ENCODE measurements at places on chromosomes 5 and 9. TPM values are rescaled to one million over a fixed set of nuclear protein-coding genes. Genes with fewer than 3 reads are reported as not detected.

- peaks cover 6% of the 10 kb centered on the region for H3K36me3 ChIP-seq
- H3K27ac ChIP-seq, result no peak overlapping the region
- 0 out of 2 replicates have a peak, but pooled peaks cover 2% of the 10 kb centered on the region for H3K4me1 ChIP-seq
- H3K27me3 ChIP-seq, result no peaks in the 10 kb centered on the region
Observed at GRCh38 chr9:2761424-2761823, 44.1 kb downstream of the KCNV2 start.

DNA sequence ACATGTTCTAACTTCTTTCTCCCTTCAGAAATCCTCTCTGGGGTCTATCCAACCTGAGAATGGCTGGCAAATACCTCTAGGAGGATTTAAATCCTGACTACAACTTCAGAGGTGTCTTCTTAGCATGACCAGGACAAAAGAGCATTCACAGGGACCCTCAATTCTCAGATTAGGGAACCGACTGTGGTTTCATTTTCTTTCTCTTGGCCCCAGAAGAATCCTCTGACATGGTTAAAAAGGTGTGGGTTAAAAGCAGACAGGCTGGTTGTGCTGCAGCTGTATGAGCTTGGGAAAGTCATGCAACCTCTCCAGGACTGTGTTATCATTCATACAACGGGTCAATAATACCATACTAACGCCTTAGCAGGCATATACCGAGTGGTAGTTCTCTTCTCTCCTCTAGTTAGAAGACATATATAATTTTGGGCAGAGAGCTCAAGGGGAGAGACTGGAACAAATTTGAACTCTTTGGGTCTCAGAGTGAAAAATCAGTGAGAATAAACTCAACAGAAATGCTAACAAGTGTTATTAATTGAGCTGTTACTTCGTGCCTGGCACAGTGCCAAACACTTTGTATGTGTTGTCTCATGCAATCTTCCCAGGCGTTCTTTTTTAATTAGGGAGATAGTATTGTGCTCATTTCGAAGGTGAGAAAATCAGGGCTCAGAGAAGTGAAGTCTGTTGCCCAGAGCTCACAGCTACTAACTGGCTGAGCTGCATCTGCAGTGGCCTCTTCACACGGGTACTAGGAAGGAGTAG lies 35.2 kb downstream of the INSYN2B start:
- H3K36me3 ChIP-seq, result no peaks in the 10 kb centered on the region
- DNase-seq, result no peak
- H3K27me3 ChIP-seq, result no peaks in the 10 kb centered on the region
- H3K27ac ChIP-seq, result no peak overlapping the region
- peaks cover 5% of the 10 kb centered on the region for H3K4me1 ChIP-seq

Gene CDC14B
- 43.7 TPM for total RNA-seq

Gene BAAT
- total RNA-seq, result not detected

GRCh38 chr9:134800791-134801339 lies 79.7 kb upstream of the FCN2 start:
- no peak overlapping the region for H3K4me3 ChIP-seq
- H3K4me1 ChIP-seq, result no peaks in the 10 kb centered on the region
- DNase-seq, result no peak

- no peak overlapping the region for H3K27ac ChIP-seq
- no peak for DNase-seq
- H3K4me1 ChIP-seq, result no peaks in the 10 kb centered on the region
- no peaks in the 10 kb centered on the region for H3K36me3 ChIP-seq
- no peak overlapping the region for H3K4me3 ChIP-seq
- no peaks in the 10 kb centered on the region for H3K27me3 ChIP-seq
Observed at GRCh38 chr5:166399781-166400180, 1891.7 kb upstream of the WWC1 start.

Gene CD274
- not detected for total RNA-seq

Gene ADGRD2
- 1.1 TPM for total RNA-seq

DNA sequence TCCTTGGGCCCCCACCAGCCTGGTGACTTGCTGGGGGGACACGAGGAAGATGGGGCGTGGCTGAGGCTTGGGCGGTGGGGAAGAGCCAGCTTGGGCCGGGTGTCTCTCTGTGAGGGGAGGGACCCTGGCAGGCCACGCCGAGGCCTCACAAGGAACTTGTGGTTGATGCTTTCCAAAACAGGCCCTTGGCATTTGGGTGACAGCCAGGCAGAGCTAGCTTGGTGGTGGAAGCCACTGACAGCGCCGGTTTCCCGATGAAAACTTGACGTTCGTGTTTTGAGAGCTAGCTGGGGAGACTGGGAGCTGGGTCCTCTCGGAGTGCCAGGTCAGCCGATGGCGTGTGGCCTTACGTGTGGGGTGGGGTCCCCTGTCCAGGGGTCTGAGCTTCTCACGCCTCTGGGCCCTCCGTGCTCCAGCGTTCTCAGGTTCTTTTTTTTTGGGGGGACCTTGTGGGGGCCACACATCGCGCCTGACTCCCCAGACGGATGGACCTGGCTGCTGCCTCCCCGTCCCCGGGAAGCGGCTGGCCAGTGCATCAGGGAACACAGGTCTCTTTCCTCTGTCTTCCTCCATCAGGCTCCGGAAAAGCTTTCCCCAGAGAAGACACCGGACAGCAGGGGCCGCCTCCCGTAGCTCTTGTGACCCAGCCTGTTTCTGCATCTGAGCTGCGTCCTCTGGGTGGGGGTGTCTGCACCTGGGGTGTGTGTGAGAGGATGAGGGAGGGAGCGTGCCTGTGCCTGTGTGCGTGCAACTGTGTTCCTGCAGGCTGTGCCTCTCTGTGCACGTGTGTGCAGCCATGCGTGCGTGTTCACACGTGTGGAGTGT lies 129.3 kb upstream of the LPCAT1 start:
- no peaks in the 10 kb centered on the region for H3K36me3 ChIP-seq
- DNase-seq, result no peak
- peak overlapping the region; percentile 20 for H3K4me3 ChIP-seq
- peaks cover 6% of the 10 kb centered on the region for H3K4me1 ChIP-seq
- H3K27me3 ChIP-seq, result no peaks in the 10 kb centered on the region
- H3K27ac ChIP-seq, result no peak overlapping the region

DNA sequence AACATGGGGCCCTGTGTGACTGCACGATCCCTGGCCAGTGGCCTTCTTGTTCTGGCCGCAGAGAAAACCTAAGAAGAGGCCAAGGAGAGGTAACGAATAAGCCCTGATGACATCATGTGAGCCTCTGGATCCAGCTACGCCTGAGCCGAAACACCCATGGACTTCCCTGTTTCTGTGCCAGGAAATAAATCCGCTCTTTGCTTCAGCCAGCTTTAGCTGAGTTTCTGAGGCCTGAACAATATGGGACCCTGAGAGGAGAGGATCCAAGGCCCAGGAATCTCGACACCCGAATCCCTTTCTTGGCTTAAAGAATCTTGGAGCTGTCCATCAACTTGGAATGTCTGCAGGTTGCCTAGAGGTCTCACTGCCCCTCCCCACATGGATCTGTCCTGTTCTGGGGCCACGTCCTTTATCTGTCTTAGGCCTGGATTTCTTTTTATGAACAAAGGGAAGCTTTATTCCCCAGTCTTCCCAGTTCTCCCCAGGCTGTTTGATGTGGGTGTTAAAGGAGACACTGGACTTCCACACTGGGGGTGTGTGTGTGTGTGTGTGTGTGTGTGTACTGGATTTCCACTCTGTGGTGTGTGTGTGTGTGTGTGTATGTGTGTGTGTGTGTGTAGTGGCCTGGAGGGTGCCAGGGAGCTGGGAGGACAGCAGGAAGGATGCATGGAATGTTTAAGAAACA lies 13.7 kb downstream of the IER5L start:
- H3K4me1 ChIP-seq, result peaks cover 8% of the 10 kb centered on the region
- no peak for DNase-seq
- no peak overlapping the region for H3K27ac ChIP-seq
- H3K27me3 ChIP-seq, result no peaks in the 10 kb centered on the region
- no peaks in the 10 kb centered on the region for H3K36me3 ChIP-seq

GRCh38 chr5:37477426-37477825 lies 98.3 kb downstream of the WDR70 start:
- no peak for DNase-seq
- no peaks in the 10 kb centered on the region for H3K27me3 ChIP-seq
- no peaks in the 10 kb centered on the region for H3K36me3 ChIP-seq
- H3K4me1 ChIP-seq, result no peaks in the 10 kb centered on the region

- H3K4me1 ChIP-seq, result no peaks in the 10 kb centered on the region
- H3K36me3 ChIP-seq, result no peaks in the 10 kb centered on the region
- no peak overlapping the region for H3K4me3 ChIP-seq
- no peak for DNase-seq
- H3K27me3 ChIP-seq, result no peaks in the 10 kb centered on the region
Observed at GRCh38 chr9:130805510-130806326, 29.3 kb upstream of the ABL1 start.

Gene MYOZ3
- 19.4 TPM for total RNA-seq

GRCh38 chr5:133397348-133397747 lies 215.0 kb downstream of the FSTL4 start:
- H3K36me3 ChIP-seq, result no peaks in the 10 kb centered on the region
- peak; percentile 37 for DNase-seq
- peaks cover 3% of the 10 kb centered on the region for H3K4me1 ChIP-seq

Gene EDIL3
- total RNA-seq, result 47.2 TPM

Gene SPINK6
- not detected for total RNA-seq

Gene GADD45G
- total RNA-seq, result 7.0 TPM

Gene PTBP3
- total RNA-seq, result 124 TPM

Gene ARHGEF37
- 1.8 TPM for total RNA-seq

GRCh38 chr5:69042915-69043654 lies 50.7 kb upstream of the SLC30A5 start:
- no peaks in the 10 kb centered on the region for H3K4me1 ChIP-seq
- DNase-seq, result peak; percentile 76
- no peak overlapping the region for H3K27ac ChIP-seq
- H3K27me3 ChIP-seq, result no peaks in the 10 kb centered on the region
- peak overlapping the region; percentile 24 for H3K4me3 ChIP-seq

Gene BTNL3
- total RNA-seq, result not detected

DNA sequence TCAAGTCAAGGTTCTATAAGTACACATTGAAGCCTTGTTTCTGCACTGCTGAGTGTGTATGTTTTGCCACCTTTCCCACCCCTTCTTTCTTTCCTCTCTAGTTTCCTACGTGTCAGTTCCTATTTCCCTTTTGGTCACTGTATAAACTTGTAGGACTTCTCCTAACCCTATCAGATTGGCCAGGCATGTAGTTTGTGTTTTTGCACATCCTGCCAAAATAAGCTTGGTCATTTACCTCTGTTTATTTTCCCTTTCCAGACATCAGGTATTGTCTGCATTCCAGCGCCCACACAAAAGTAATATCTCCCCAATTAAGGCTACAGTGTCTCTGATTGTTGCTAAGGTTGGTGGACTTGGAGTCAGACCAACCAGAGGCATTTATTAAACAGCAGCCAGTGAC lies 252.9 kb upstream of the MPDZ start:
- H3K36me3 ChIP-seq, result no peaks in the 10 kb centered on the region
- no peaks in the 10 kb centered on the region for H3K27me3 ChIP-seq
- H3K27ac ChIP-seq, result no peak overlapping the region
- DNase-seq, result no peak
- no peak overlapping the region for H3K4me3 ChIP-seq

DNA sequence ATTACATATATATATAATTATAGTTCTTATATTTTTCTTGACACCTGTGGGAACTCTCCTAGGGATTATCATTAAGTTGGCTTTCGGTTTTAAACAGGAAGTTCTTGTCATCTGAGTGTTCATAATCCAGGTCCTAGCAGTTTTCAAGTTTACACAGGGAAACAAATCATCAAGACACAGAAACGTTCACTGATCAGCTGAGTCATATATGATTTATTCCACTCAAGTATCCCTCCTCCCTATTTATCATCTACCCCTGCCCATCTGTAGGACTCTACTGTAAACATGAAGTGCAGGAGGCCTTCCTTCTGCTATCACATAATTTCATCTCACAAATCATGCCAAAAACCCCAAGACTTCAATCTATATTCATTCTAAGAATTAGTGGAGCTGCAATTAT lies 6.3 kb downstream of the SLC25A51 start:
- no peak for DNase-seq
- H3K27ac ChIP-seq, result no peak overlapping the region

Gene LRRC70
- total RNA-seq, result 0.17 TPM

Gene OR1Q1
- total RNA-seq, result not detected

Gene PCA3
- total RNA-seq, result not detected

- H3K27ac ChIP-seq, result no peak overlapping the region
- no peaks in the 10 kb centered on the region for H3K27me3 ChIP-seq
- no peaks in the 10 kb centered on the region for H3K4me1 ChIP-seq
- DNase-seq, result no peak
- no peak overlapping the region for H3K4me3 ChIP-seq
Observed at GRCh38 chr5:93130624-93131490, 450.2 kb downstream of the NR2F1-AS1 start.

DNA sequence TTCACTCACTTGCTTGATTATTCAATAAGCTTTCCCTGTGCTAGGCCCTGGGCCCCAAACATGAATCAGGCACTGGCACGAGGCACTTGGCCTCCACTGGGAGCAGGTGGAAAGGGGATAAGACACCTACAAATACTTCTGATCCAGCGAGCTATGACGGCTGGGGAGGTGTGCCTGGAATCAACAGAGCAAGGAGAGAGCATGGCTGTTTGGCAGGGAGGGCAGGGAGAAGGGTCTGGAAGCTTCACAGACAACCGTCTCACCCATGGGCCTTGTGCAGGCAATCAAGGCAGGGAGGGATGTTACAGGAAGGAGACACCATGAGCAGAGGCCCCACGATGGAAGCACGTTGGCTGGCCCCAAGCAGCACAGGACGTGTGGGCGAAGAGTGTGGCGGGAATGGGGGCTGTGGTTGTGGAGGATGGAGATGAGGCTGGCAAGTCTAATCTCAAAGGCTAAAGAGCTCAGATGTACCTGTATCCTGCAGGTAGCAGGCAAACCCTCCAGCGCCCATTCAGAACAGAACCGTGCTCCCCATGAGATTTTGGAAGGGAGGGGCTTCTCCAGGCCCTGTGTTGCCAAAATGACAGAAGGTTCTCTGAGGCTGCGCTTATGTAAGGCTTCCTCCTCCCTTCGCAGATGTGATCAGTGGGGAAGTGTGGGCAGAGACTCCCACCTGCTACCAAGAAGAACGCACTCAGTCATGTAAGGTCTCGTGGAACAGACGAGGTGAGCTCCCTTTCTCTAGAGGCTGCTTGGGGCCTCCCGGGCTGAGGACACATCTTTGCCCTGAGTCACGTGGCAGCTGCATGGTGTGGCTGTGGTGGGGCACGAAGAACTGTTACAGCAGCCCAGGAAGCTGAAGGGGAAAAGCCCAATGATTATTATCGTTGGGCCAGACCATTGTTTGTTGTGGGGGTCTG lies 189.7 kb downstream of the DAB2IP start:
- no peaks in the 10 kb centered on the region for H3K36me3 ChIP-seq
- peak; percentile 38 for DNase-seq
- no peaks in the 10 kb centered on the region for H3K27me3 ChIP-seq
- H3K4me3 ChIP-seq, result no peak overlapping the region

- H3K4me3 ChIP-seq, result no peak overlapping the region
- no peaks in the 10 kb centered on the region for H3K27me3 ChIP-seq
- no peaks in the 10 kb centered on the region for H3K36me3 ChIP-seq
- H3K4me1 ChIP-seq, result no peaks in the 10 kb centered on the region
- H3K27ac ChIP-seq, result no peak overlapping the region
Observed at GRCh38 chr5:74491586-74491985, 148.9 kb downstream of the ENC1 start.

Gene NXNL2
- 1.9 TPM for total RNA-seq
